ENCODE measurements at places on chromosomes 6 and 20.
A peak's percentile ranks its signal among the peaks of the same experiment; 100 is the strongest.

DNA sequence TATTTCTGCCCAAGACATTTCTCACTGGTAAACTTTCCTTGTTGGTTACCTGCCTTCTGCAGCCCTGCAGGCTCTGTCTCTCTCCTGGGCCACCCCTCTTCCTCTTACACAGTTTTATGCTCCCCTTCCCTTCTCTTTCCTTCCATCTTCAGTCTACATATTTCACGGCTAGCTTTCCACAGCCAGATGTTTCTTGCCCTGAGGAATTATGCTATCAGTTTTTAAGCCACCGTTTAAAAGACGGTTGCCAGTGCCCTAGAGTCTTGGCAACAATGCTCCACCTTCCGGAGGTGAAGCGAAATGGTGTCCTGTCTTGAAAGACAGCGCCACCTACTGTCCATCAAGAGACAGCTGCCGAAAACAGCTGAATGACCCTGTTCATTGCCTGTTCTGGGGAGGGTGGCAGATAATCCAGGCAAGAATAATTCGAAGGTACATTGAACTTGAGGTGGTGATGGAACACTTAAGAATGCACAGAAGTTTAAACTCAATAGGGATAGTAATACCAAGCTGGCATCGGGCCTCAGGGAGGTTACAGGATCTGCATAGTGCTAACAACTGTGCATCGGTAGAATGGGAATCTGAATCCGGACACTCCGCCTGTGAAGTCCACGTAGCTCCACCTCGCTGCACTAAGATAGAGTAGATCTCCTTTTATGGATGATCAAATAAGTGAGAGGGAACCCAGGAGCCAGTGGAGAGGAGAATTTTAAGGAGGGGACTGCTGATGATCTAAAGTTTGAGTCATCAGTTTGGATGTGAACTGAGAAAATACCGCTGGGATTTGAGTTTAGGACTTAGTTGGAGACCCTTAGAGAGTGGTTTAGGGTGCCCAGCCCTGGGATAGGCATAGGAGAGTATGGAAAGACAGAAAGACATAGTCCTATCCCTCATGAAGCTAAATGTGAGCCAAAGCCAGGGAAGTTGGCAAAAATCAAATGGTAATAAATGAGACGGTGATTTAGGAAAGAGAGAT is 4.8 kb upstream of the TRIM40 start:
- peak; percentile 35 for DNase-seq

GRCh38 chr6:42162384-42162783 is 10.8 kb upstream of the GUCA1A start:
- DNase-seq = no peak

GRCh38 chr6:8908638-8909037 is 473.3 kb upstream of the SLC35B3 start:
- DNase-seq = no peak

DNA sequence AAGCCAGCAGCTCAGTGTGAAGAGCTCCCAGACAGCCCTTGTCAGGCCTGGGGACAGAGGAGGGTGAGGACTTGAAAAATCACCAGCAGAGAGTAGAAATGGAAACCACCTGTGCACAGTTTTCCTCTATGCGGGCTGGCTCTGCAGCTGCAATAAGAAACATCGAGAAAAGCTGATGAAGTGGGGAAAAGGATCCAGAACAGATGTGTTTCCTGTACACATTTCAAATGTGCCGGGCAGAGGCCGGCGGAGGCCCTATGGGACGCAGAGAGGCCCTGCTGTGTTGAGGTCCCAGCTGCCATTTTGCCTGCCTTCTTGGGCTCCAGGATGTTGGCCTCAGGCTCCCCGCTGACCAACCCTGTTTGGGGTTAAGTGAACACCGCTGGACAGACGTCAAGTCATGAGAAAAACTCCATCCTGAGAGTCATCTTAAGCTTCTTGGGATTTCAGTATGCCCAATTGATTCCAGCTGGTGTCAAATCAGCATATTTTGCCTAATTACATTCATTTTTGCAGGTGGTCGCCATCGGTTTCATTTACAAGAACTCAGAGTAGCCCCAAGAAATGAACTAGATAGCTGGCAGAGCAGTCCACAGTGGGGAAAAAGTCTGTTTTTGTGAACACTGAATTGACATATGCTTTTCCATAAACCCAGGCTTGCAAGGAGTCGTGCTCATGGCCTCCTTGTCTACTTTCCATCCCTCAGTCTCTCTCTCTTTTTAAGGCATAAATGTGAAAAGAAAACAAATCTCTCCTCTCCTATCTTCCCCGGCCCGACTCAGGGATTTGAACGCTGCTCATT is 150.4 kb upstream of the PHACTR3 start:
- no peak for DNase-seq
